Left cardiac atrium (tissue), 4 donors: ENCODE measurements at places on chromosomes 5 and 9. TPM values are rescaled to one million over a fixed set of nuclear protein-coding genes. Genes with fewer than 3 reads are reported as not detected.

The GRIN1 gene
- total RNA-seq: not detected

The NR5A1 gene
- total RNA-seq: not detected

DNA sequence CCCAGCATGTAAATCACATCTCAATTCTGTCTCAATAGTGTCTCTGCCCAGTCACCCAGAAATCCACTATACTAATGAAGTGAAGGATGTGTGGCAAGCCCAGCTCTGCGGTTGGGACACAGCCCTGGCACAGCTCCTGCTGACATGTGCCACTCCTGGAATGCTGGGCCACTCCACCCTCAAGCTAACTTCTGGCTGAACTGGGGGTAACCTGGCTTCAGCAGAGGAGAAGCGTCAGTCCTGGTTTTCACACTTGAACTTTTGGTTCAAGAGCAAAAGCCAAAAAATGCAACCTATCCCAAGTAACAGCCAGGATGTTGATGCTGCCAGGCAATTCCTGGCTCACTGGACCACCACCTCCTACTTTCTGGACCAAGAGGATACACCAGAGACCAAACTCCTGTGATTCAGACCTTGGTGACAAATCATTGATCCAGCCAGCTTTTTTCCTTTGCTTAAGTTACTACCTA, 86.4 kb downstream of the ARRDC3 start:
- peak; percentile 80 for DNase-seq

DNA sequence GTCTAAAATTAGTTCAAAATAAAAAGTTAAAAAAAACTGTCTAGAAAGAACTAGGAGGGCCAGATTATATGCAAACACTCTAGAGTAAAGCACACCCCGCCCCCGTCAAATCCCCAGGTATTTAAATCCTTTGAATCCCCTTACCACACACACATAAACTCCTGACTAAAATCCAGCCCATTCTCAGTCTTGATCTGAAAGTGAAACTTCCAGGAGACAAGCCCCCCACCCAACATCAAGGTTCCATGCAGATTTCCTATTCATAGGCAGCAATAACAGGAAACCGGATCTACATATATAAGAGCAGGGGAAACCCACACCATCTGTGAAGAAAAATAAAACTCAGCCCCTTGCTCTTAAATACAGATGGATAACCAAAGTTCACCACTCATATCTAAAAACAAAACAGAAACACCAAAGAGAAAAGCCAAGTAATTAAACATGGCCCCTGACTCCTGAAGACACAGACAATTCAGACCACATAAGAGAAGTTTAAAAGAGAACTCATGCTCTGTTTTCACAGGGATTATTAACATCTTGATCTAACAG, 42.3 kb downstream of the MARCHF3 start:
- no peak for DNase-seq

DNA sequence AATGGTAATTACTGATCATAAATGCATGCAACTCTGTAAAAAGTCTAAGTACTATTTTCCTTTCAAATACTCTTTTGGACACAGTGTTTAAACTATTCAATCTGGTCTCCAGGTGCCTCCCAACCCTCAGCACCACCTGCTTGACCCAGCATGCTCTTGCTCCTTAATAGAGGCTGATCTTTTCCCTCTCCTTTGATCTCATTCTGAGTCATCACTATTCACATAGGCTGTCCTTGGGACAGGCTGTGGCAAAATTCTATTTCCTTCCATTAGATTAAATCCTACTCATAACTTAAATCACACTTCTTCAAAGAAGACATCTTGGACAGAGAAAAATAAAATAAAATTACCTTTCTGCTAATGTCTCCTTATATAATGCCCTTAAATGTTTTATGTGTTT, 199.4 kb upstream of the ST8SIA4 start:
- DNase-seq: no peak

GRCh38 chr5:73812962-73813588, 187.1 kb downstream of the ARHGEF28 start:
- no peak for DNase-seq
